ENCODE measurements at places on chromosomes 7 and 10.

DNA sequence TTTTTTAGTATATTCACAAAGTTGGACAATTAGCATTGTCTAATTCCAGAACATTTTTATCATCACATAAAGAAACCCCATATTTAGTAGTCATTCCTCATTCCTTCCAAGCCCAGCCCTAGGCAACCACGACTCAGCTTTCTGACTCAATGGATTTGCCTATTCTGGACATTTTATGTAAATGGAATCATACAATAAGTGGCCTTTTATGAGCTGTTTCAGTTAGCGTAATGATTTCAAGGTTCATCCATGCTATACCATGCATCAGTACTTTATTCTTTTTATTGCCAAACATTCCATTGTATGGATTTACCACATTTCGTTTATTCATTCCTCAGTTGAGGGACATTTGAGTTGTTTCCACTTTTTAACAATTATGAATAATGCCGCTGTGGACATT lies 249.2 kb downstream of the DYNC1I1 start:
- DNase-seq: no peak

DNA sequence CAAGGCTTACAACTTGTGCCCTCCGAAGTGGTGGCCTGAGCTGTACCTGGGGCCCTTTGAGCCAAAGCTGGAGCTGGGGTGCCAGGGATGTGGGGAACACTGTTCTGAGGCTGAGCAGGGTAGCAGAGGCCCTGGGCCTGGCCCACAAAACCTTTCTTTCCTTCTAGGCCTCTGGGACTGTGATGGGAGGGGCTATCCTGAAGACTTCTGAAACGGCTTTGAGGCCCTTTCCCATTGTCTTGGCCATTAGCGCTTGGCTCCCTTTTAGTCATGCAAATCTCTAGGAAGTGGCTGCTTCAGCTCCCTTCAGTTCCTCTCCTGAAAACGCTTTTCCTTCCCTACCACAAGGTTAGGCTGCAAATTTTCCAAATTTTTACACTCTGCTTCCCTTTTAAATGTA lies 16.8 kb upstream of the CRYGN start:
- no peak for DNase-seq

DNA sequence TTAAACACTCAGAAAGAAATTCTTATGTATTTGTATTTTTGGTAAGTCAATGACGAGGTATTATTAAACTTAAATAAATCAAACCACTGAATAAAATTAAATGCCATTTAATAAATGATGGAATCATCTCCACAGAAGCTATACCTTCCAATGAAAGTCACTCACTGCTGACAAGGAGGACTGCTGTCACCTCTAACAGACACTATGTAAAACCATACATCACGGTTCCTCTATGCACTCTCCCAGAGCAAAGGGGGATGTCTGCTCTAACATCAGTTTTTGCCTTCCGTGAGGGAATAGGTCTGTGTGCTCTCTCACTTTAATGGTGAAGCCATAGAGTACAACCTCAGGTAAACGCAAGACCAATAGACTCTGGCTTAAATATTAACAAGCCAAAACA lies 99.7 kb upstream of the DDC start:
- DNase-seq: no peak

GRCh38 chr10:6957851-6958250 lies 377.8 kb upstream of the PRKCQ start:
- no peak for DNase-seq

DNA sequence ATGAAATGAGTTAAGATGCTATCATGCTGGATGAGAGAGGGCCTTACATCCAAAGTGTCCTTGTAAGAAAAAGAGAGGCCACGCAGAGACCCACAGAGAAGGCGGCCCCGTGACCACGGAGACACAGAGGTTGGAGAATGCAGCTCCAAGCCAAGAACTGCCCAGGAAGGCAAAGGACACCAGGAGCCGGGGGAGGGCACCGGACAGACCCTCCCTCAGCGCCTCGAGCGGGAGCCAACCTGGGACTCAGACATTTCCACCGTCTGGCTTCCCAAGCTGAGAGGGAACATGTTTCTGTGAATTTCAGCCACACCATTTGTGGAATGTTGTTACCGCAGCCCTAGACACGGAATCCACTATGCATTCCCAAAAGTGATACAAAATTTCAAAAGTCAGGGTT lies 22.9 kb downstream of the TCERG1L start:
- no peak for DNase-seq

DNA sequence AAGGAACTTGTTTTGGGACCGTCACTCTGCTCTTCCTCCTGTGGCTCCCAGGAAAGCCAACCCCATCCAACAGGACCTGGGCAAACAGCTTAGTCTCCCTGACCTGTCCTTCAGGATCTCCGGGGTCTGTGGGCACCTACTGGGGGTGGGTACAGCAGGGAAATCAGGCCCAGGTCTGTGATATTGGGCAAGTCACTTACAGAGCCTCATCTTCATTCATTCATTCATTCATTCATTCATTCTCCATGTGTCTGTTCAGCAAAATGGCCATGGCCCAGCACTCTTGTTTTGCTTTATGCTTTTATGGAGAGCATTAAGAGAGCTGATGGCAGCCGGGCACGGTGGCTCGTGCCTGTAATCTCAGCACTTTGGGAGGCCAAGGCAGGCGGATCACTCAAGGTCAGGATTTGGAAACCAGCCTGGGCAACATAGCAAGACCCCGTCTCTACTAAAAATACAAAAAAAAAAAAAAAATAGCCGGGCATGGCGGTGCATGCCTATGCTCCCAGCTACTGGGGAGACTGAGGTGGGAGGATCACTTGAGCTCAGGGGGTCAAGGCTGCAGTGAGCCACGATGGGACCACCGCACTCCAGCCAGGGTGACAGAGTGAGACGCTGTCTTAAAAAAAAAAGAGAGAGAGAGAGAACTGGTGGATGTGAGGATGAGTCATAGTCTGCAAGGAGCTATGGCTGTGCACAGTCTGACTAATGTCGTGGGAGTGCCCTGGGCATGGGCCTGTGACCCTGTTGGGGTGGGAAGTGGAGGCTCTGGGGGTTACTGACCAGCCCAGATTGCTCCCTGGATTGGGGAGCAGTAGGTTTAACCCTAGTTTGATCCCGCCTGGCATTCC lies 54.3 kb downstream of the CLIP2 start:
- DNase-seq: no peak

DNA sequence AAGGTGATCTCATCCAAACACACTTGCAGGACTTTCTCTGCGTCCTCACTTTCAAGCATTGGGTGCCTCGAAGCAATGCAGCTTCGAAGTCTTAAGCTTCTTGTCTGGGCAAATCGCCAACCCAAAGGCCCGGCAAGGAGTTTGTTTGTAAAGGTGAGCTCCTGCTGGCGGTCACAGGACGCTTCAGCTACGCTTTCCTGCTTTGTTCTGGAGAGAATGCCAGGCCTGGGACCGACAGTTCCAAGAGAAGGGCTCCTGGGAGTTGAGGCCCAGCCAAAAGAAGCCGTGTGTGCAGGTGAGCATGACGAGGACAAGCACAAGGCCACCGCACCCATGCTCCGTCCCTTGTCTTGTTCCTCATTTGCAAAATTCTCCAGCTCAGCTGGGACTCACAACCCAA lies 106.6 kb upstream of the DOCK1 start:
- DNase-seq: no peak

DNA sequence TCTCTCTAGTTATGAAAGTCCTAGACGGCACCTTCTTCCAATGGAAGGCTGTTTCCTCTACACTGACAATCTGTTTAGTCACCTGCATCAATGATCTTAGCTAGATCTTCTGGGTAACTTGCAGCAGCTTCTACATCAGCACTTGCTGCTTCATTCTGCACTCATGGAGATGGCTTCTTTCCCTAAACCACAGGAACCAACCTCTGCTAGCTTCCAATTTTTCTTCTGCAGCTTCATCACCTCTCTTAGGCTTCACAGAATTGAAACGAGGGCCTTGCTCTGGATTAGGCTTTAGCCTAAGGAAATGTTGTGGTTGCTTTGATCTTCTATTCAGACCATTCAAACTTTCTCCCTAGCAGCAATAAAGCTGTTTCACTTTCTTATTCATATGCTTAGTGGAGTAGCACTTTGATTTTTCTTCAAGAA lies 24.6 kb downstream of the NAMPT start:
- no peak for DNase-seq

DNA sequence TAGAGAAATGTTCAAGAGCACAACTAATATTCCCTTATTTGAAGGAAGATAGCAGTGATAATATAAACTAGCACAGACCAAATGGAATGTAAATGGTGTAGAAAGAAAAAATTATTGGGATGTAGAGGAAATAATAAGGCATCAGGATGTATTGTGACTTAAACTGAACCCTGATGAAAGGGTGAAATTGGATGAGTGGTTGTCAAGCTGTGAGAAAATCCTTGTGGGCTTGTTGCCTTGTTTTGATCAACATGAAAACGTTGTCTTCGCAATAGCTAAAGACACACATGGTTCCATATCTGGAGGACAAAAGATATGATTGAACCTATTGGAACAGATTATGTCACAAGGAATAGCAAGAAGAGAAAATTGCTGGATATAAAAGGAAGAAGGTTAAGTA lies 40.3 kb upstream of the CNTNAP2 start:
- no peak for DNase-seq

DNA sequence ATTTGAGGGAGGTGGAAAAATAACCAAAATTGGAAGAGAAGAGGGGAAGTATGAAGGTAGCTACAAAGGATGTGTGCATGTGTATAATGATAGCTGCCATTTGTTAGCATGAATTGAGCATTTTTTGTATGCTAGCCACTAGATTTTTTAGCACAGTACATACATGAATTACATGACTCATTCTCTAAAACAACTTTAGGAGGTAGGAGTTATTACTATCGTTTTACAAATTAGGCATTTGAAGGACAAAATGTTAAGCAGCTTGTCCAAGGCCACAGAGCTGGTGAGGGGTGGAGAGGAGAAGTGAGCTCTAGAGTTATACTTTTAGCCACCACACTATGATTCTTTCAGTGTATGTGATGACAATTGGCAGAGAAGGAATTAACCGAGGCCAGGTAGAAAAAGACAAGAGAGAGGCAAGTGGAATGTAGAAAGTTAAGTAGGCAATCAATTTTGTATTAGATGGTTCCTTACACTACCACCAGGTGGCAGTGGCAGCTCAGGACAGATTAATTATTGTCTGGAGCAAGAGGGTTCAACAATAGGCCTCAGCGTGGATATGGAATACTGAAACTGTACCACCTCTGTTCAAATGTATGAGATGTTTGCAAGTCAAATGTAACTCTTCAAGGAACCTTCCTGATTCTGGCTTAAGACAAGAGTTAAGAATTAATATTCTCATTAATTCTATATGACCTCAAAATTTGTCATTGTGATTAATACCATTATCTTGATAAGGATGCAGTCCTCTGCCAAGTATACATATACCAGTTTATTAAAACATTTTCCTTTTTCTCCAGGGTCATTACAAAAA lies 128.0 kb downstream of the MBL2 start:
- no peak for DNase-seq

- DNase-seq: no peak
These were observed 129.3 kb downstream of the WNT2 start for GRCh38 chr7:117193564-117193963.

DNA sequence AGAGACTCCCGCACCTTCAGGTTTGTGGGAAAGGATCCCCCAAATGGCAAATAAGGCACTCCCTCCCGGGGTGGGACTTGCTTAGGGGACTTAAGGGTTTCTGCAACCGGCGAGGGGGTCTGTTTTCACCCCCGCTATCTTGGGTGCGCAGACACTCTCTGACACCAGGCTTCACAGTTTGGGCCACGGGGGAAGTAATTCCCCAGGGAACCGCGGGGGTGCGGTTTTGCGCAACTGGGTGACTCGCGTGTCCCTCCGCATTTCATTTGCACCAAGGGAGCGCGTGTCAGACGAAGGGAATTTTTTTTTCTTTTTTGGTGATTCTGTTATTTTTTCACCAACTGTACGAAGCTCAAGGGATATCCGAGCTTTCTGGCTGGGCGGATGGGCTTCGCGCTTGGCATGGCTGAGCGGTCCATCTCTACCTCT lies 1.7 kb downstream of the GRM8 start:
- DNase-seq: peak; percentile 12

DNA sequence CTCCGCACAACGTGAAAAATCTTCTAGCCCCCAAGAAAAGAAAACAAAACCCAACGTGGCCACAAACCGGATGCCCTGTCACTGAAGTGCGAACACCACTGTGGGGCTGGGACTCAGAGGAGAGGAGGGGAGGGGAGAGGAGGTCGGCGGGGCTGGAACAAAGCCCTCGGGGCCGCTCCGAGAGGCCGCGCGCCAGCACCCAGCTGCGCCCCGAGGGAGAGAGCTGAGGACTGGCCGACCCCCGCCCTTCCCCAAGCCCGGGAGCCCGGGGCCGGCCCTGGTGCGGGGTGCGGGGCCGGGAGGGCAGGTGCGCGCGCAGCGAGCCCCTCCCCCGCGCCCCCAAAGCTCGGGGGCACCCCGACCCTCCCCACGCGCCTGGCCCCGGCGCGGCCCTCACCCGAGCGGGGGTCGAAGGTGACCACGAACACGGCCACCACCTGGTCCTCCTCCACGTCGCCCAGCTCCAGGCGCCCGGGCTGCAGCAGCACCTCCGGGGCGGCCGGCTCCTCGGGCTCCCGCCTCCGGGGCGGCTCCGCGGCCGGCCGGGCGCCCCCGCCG lies 398 bp downstream of the DENND11 start:
- DNase-seq: peak; percentile 70

- no peak for DNase-seq
These were observed 98.0 kb downstream of the NPSR1 start for GRCh38 chr7:34756025-34756437.

GRCh38 chr10:127290850-127291249 lies 94.5 kb upstream of the INSYN2A start:
- no peak for DNase-seq

DNA sequence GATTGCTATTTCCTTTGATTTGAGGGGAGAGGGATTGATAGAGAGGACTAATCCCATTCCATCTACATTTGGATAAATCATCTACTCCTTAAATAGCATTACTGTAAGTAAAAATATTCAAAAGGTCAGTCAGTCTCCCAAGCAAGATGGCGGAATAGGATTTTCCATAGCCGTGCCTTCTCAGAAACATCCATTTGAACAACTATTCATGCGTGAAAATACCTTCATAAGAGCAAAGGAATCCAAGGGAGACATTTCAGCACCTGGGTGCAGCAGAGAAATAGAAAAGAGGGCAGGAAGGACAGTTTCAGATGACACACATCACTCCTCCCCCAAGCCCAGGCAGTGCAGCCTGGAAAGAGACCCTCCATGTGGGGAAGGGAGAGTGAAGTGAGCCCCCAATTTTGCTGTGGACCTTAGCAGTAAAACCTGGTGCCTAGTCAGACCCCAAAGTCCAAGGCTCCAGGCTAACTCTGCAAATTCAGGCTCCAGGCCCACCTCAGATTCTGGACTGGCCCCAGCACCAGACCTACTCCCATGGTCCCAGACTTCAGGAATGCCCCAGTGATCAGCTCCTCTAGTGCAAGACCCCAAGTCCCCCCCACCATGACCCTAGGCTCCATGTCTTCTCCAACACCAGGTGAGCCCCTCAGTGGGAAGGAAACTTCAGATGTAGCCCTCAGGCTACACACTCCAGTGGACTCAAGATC lies 104.3 kb upstream of the LANCL2 start:
- no peak for DNase-seq

- no peak for DNase-seq
These were observed 60.3 kb upstream of the FOXP2 start for GRCh38 chr7:114354306-114354705.

- no peak for DNase-seq
These were observed 48.9 kb downstream of the PYROXD2 start for GRCh38 chr10:98366062-98366530.

GRCh38 chr7:155496267-155497005 lies 38.5 kb downstream of the EN2 start:
- DNase-seq: no peak

GRCh38 chr10:127497685-127498084 lies 51.4 kb upstream of the NPS start:
- no peak for DNase-seq
